Tibial nerve (tissue), 4 donors: ENCODE measurements at places on chromosomes 2 and 18. TPM values are rescaled to one million over a fixed set of nuclear protein-coding genes. Genes with fewer than 3 reads are reported as not detected.

The ING5 gene
- 33.4 TPM for total RNA-seq

The FLACC1 gene
- total RNA-seq = 2.1 TPM

The LYG2 gene
- not detected for total RNA-seq

The TRIB2 gene
- total RNA-seq = 182 TPM

The DQX1 gene
- not detected for total RNA-seq

The SERPINB4 gene
- total RNA-seq = not detected

The NTSR2 gene
- 4.2 TPM for total RNA-seq

The SNTG2 gene
- 21.8 TPM for total RNA-seq

The RAMP1 gene
- total RNA-seq = 83.0 TPM

The L3MBTL4 gene
- total RNA-seq = 6.3 TPM

The KCNJ3 gene
- total RNA-seq = 6.6 TPM

DNA sequence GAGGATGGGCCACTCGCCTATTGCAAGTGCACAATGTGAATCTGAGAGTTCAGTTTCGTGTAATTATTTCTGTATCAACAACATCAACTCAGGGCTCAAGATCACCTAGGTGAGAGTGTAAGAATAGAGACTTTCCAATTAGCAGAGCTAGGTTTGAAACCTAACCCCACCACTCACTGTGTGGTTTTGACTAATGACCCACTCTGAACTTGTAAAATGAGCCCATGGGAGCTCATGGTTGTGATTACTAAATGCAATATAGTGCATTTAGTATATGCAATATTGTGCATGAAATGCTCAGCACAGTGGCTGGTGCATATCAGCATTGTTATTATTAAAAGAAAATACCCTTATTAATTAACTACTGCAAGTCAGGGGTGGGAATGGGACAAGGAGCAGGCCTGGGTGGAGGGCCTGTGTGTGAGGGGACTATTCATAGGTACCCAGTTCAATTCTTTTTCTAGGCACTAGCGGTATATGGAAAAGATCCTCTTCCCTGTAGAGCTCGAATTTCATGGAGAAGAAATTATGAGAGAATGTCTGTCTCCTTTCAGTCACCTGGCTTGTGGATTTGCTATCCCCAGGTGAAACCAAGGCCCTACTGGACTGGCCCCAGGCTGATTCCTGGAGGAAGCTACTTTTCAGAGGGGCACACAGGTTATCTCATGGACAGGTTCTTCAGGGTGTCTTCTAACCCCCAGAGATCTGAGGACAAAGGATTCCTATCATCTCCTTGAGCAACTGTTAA lies 169.5 kb downstream of the GFPT1 start:
- DNase-seq = no peak

GRCh38 chr2:156803243-156803642 lies 367.1 kb downstream of the GPD2 start:
- no peak for DNase-seq

- DNase-seq = no peak
Measured at GRCh38 chr2:3299130-3299529, 78.5 kb downstream of the EIPR1 start.

DNA sequence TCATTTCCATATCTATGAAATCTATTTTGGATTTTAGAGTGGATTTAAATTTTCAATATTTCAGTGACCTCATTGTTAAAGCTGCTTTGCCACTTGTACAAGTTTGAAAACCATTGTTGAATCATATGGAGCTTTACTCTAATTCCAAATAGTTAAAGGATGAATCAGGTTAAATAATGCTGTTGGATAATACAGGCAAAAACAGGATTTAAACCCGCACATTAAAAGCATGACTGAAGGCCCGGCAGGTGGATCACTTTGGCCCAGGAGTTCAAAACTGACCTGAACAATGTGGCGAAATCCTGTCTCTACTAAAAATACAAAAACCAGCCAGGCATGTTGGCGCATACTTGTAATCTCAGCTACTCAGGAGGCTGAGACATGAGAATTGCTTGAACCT lies 68.3 kb downstream of the RIF1 start:
- no peak for DNase-seq

- no peak for DNase-seq
Measured at GRCh38 chr2:169712791-169713227, 18.5 kb downstream of the PHOSPHO2 start.

DNA sequence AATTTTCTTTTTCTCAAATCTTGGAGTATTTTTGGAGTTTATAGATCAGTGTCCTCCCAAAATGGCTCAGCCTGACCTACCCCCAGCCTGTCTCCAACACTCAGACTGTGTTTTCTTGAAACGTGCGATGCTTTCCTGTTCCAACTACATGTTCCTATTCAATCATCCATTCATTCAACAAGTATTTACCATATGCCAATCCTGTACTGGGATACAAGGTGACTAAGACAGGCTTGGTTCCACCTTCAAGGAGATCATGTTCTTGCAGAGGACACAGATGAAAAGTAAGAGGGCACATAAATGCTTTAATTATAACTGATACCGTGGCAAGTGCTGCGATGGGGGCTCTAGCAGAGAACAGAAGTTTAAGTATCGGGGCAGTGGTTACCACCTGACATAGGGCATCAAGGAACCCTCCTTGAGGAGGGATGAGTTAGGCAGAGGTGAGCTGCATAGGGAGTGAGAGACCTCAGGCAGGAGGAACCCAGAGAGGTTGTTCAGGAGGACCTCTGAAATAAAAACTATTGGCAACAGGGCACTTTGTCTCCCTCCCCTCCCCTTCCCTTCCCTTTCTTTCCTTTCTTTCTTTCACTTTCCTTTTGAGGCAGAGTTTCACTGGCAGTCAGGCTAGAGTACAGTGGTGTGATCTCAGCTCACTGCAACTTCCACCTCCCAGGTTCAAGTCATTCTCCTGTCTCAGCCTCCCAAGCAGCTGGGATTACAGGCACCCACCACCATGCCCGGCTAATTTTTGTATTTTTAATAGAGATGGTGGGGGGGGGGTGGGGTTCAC lies 469.0 kb downstream of the EPHA4 start:
- no peak for DNase-seq

DNA sequence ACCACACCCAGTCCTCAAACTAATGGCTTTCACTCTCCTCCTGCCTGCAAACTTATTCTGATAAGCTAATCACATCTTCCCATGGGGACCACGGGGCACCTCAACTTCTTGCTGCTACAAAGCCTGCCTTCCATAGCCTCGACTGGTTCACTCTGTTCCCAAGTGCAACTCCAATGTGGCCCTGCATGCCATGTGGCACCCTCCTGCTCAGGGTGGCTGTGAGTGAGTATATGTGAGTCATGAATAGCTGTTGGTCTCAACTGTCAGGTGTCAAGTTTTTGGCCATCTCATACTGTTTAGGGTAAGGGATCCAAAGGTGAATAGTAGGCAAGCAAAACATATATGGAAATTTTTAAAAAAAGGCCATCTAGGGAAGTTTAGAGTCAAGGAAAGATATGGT lies 276.1 kb upstream of the DCC start:
- DNase-seq = no peak

DNA sequence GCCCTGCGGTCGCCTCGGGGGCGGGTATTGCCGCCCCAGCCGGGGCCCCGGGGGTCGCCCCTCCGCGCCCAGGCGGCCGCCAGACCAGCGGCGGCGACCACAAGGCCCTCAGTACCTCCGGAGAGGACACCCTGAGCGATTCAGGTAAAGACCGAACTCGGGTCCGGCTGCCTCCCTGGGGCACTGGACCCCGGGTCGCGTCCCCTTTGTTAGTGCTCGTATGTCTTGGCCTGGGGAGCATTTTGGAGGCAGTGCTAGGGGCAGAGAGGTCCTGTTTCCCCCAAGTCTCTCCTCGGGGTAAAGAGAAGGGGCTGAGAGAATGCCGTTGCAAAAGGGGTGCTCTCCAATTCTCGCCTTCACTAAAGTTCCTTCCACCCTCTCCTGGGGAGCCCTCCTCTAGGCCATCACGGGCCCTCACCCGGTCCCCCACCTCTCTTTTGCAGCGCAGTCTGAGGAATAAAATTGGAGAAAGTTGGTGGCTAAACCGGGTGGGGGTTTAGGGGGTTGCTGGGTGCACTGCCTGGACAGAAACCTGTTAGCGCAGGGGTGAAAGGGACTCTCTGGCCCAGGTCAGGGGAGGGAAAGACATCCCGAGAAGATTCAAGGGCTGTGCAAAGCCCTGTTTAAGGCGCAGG lies 2.5 kb downstream of the MYCN start:
- DNase-seq = no peak

DNA sequence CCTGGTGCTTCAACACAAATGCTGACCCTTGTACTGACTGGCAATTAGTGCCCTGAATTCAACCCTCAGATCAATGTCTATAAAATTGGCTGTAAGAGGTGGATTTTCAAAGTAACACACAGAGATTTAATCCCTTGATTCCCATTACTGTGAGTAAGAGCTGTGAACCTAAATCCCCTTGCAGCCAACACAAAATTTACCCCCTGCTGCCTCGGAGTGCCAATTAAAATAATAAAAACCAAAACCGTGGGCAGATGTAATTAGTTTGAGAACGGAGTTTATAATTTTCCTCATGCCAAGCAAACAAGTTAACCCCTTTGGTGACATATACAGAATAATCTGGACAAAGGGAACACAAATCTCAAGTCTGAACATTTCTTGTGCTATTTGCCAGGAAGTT lies 55.8 kb upstream of the REV1 start:
- DNase-seq = no peak

DNA sequence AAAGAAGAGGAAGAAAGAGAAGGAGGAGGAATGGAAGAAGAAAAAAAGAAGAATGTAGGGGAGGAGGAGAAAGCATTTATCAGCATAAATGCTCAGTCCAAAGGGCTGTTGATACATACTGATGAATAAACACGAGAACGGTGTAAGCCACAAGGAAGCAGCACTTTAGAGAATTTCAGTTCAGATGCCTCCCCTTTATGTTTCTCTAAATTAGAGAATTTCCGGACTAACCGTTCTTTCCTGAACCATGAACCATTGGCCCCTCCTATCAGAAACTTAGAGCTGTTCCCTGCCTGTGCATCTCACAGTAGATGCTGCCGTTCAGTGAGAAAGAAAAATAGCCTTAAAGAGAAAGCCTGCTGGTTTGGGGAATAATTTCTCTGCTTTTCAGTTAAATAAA lies 49.2 kb upstream of the TUBA3D start:
- DNase-seq = no peak

DNA sequence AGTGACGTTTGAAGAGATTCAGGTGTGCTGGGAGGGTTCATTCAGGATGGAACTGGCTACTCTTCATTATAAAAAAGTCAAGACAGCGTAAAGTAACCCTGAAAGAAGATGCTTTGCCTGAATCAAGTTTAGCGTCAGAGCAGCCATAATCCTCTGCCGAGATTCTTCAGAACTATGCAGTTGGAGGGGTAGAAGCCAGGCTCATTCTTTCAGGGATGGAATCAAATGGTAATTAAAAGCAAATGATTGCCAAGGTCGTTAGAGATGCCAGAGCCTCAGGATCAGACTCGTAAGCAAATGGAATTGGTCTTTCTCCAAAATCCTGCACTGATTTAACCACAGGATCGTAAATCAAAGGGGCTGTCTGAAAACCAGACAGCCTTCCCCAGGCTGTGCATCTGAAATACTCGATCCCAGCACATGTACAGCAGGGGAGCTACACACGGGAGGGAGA lies 21.9 kb downstream of the APCDD1 start:
- DNase-seq = no peak

DNA sequence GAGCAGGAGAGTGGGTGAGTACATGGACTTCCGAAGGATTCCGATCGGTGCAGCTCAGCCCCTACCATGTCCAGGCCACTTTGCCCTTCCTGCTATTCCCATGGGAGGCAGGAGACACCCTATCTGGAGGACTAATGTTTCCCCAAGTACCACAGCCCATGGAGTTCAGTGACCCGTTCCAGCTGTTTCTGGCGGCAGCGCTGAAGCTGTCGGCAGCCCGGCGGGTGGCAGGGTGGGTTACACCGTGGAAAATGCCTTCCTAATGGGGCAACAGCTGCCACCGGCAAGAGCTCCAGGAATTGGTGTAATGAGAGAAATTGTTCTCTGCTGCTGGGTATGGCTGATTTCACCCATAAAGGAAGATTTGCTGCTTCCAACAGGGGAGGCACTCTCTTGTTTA lies 98.3 kb downstream of the MYCN start:
- no peak for DNase-seq

DNA sequence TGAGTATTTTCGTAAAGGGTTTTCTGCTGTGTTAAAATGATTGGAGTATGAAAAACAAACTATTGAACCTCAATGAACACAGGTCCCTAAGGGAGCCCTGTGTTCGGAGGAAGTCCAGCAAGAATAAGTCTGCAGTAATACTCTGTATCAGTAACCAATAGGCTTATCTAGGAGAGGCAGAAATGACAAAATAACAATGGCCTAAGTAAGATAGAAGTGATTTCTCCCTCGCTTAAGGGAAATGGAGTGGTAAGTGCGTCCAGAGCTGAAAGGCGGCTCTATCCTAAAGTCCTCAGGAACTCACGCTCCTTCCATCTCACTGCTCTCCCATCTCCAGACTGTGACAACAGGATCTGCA lies 29.3 kb upstream of the MFSD6 start:
- no peak for DNase-seq

DNA sequence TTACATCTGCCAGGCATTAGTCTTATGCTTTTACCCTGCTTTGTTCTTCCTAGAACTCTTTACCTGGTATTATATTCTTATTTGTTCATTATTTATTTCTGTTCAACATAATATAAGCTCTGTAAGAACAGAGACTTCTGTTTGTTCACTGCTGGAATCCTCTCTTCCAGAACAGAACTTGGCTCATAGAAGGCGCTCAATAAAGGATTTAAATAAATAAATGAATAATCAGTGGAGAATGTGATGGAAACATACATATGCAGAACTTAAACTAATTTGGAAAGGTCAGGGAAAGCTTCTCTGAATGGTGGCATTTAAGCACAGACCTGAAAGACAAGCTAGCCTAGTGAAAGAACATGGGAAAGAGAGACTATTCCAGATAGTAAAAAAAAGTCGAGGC lies 24.3 kb downstream of the NCKAP1 start:
- DNase-seq = no peak

- DNase-seq = no peak
Measured at GRCh38 chr2:128644718-128645256, 326.1 kb upstream of the HS6ST1 start.

- DNase-seq = no peak
Measured at GRCh38 chr2:175309799-175310198, 128.3 kb upstream of the ATP5MC3 start.

- DNase-seq = no peak
Measured at GRCh38 chr2:32860385-32860784, 86.4 kb upstream of the LTBP1 start.

DNA sequence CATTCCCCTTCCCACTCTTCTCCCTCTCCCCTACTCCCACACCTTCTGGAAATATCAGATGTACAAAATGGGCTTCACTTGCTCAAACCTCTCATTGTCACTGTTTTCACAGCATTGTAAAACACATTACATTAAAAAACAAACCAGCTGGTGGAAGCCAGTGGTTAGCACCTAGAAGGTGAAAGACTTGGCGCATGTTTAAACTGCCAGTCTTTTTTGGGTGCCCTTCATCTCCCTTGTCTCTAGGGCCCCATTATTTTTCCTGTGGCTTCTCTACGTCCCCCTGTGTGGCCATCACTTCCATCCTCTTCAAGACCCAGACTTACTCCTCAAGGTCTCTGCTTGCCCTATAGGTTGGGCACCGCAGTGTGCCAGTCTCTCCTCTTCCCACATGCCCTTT lies 34.9 kb downstream of the MGAT5 start:
- DNase-seq = no peak

GRCh38 chr2:157839162-157839801 lies 36.8 kb downstream of the ACVR1 start:
- no peak for DNase-seq

GRCh38 chr2:204268458-204268857 lies 276.8 kb upstream of the PARD3B start:
- DNase-seq = no peak

- DNase-seq = no peak
Measured at GRCh38 chr2:45275242-45275805, 266.1 kb upstream of the SIX2 start.
